ENCODE measurements at places on chromosomes 7 and 10. TPM values are rescaled to one million over a fixed set of nuclear protein-coding genes. Genes with fewer than 3 reads are reported as not detected.

Gene UPK3B
- total RNA-seq, result 1.7 TPM

Gene EBF3
- total RNA-seq, result 8.4 TPM

Gene KCND2
- total RNA-seq, result 4.2 TPM

DNA sequence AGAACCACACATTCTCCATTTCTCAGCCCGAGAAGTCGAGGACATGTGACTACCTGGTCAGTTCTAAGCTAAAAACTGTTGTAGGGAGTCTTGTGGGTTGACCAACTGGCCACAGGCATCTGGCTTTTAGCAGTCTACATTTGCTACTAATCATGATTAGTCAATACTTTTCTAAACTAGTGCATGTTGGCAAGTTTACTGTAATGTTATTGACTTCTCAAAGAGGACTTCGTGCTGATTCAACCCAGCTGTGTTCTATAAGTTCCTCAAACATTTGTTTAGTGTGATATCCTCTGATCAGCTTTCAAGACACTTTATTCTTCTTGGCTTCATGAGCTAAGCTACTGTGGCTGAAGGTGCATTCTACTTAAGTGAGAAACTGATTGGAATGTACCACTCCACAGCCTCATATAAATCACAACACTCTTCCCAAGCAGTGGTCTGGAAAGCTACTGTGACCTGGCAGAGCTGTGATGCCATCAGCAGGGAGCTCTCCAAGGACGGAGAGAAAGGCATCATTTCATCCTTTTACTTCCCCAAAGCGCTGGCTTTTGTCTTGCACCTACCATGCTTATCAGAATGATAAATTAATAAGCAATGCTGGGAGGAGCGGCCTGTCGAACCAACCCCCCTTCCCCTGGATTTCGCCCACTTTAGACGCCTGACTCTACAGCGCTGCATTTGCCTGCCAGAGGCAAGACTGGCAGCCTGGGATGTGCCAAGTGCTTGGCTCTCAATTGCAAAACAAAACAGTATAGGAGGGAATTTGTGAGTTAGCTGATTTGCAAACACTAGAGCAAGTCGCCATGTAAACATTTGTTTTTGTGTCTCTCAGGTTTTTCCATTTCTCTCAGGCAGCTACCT is 206.7 kb upstream of the PLXNA4 start:
- DNase-seq, result no peak

- DNase-seq, result no peak
These were observed 2.1 kb upstream of the NDUFB8 start for GRCh38 chr10:100531761-100532160.

DNA sequence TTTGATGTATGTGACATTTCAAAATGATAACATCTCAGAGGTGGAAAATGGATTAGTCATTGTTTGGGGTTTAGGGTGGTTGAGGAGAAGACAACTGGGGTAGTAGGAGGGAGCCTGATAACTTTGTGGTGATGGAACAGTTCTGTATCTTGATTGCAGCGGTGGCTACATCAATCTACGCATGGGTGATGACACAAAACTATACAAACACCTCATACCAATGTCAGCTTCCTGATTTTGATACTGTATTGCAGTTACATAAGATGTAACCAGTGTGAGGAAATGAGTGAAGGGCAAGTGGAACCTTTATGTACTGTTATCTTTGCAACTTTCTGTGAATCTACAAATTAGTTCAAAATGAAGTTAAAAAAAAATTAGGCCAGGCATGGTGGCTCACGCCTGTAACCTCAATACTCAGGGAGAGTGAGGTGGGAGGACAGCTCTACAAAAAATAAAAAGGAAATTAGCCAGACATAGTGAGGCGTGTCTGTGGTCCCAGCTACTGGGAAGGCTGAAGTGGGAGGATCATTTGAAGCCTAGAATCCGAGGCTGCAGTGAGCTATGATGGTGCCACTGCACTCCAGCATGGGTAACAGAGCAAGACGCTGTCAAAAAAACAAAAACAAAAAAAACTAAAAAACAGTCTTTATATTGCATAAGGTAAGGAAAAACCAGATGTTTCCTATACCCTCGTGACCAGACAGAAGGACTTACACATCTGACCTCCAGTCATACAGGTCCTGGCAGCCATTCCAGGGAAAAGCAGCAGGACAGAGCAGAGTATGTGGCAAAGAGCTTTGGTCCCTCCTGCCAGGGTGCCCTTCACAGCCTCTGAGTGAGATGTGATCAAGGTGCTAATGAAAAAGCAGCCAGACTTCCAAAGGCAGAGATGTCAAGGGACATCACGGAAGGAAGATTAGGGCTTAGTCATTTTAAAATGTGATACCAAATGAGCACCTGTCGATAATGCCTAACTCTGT is 50.8 kb downstream of the CYTH3 start:
- no peak for DNase-seq

- DNase-seq, result no peak
These were observed 234.6 kb upstream of the PITRM1 start for GRCh38 chr10:3407208-3407607.

DNA sequence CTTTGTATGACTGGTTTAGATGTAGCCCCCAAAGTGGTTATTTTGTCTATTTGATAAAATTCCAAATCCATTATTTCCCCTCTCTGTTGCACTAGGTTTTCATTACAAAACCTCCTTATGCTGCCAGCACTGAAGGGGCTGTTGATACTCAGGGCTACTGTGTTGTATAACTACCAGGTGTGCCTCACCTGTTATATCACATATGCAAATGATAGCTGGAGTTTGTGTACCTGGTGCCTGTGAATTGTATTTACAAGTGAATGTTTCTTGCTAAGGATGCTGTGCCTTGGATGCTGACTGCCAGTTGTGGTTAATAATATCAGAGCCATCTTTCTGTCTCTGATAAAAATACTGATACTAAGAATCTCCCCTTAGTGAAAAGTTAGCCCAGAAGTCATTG is 84.8 kb upstream of the CCDC6 start:
- no peak for DNase-seq

DNA sequence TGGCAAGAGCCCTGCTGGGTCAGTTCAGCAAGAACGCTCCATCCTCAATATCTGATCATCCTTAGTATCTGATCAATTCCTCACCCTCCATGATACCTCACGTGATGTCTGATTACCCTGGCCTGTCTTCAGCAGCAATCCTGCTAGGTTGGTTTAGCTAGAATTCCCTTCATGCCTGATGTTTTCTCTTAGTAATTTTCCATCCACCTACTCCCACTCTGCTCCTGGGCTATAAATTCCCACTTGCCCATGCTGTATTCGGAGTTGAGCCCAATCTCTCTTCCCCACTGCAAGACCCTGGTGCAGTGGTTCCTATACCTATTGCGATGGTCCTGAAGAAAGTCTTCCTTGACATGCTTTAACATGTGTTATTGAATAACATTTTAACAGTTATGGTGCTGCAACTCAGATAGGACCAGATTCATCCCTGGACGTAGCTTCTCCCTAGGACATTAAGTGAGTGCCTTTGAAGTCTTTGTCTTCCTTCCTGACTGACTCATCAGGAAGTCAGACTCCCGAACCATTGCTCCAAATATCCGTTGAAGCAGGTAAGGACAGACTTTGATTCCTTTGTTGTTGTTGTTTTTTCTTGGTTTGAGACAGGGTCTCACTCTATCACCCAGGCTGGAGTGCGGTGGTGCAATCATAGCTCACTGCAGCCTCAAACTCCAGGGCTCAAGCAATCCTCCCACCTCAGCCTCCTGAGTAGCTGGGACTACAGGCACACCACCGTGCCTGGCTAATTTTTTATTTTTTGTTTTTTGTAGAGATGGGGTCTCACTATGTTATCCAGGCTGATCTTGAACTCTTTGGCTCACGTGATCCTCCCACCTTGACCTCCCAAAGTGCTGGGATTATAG is 29.4 kb upstream of the CLDN3 start:
- DNase-seq, result no peak

DNA sequence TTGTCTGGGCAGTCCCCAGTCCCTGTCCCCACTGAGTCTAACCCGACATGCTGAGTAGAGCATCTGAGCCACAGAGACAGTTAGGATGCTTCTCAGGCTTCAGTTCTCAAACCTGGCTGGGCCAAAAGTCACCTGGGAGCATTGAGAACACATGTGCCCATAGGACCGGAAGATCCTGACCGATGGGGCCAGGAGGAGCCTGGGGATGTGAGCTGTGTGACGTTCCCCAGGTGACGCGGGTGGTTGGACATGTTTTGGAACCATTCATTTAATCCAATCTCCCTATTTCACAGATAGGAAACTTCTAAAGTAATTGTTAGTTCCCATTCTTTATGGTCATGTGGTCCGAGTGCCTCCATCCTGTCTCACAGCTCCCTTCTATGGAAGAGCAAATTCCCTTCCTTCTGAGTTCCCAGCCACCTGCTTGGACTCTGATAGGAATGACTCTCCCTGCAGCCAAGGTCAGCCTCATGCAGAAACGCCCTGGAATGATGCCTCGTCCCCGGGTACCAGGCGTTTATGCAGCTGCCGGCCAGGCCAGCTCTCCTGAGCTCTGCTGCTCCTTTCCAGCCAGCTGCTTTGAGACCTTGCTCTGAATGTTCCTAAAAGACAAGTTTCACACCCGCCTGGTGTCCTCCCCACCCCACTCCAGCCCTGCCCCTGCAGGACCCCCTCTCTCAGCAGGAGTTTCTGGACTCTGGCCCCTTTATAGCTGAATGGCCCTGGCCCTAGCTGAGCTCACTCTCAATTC is 166.5 kb upstream of the RHEB start:
- peak; percentile 34 for DNase-seq

DNA sequence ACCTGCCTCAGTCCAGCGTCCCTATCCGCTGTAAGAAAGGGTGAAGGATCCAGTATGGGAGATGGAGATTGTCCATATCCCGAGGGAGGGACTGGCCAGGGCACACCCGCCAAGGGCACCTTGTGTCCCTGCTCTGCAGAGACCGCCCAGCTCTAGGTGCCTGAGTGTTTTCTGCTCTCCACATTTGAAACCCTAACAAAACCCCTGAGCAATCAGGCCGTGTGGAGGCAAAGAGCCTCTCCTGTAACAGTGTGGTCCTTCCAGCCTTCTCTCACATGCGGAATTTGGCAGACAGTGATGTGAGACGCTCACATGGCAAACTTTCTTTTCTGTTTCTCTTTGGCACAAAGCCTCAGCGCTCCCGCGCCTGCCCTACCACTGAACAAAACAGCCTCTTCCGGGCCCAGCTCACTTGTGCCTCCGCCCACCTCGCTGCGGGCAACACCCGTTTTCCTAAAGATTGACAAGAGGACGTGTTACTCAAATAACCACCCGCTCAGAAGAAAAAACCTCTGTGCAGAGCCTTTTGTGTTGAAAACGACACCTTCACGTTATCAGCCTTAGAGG is 514.8 kb downstream of the DNAJB6 start:
- DNase-seq, result peak; percentile 84

DNA sequence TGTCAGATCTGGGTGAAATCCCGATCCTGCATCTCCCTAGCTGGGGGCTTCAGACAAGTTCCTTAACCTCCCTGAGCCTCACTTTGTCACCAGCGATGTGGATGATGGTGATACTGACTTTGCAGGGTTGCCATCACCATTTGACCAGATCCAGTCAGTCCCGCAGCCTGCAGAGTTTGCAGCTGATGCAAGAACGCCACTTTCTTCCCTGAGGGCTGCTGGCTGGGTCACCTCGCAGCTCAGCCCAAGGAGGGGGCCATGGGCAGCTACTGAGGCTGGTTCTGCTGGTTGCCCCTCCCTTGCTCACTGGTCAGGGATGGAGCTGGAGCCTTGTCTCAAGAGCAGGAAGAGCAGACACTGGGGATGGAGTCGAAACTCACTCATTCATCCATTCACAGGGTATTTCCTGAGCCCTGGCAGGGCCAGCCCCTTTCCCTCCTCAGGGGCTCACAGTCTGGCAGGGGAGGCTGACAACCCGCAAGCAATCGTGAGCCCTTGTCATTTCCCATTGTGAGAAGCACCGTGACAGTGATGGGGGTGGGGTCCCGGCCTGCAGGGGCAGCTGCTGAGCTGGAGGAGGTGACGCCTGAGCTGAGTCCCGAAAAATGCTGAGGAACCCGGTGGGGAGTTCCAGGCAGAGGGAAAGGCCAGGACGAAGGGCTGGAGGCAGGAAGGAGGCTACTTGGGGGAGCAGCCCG is 111.1 kb upstream of the TCF7L2 start:
- DNase-seq, result no peak

All from aorta (tissue), 5 donors.